ENCODE measurements at places on chromosomes 16 and 17.

- DNase-seq: no peak
Measured at GRCh38 chr16:18788828-18789514, 1.2 kb downstream of the RPS15A start.

DNA sequence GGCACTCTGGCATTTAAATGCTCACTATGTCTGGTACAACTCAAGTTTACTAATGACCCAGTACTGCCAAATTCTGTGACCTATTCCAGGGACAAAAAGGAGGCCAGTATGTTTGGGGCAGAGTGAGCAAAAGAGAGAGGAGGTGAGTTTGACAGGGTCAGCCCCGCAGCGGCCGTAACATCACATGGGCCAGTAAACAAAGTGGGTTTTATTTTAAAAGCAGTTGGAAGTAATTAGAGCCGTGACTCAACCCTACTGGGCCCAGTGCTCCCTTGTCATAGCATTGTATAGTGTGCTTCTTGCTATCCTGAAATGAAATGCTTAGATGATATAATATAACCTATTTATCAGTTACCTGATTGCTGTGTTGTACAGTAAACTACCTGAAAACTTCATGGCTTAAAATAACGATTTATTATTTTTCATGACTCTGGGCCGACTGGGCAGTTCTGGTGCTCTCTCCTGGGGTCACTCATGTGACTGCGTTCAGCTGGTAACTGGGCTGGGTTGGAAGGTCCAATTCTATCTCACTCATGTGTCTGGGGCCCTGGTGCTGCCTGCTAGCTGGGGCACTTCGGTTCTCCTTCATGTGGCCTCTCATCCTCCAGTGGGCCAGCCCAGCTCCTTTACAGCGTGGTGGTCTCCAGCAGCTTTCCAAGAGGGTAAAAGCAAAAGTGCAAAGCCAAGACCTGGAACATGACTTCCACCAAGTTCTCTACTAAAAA lies 27.4 kb downstream of the IQCK start:
- DNase-seq: no peak

- DNase-seq: no peak
Measured at GRCh38 chr17:46160169-46160568, 33.1 kb downstream of the KANSL1 start.

DNA sequence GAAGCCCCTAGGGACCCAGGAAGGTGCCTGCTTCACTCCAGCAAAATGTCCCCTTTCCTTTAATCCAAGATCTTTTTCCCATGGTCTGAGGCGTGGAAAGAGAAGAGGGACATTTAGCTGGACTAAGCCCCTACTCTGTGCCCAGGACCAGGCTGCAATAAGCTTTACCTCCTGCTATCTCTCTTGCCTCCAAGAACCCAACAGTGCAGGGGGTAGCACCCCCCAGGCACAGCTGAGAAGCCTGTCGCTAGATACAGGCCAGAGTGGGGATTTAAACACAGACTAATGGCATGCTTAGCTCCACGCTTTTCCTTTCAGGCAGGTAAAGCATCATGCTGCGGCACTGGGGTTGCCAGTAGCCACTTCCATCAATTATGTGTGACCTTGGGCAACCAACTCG lies 24.5 kb upstream of the CCL1 start:
- DNase-seq: no peak

DNA sequence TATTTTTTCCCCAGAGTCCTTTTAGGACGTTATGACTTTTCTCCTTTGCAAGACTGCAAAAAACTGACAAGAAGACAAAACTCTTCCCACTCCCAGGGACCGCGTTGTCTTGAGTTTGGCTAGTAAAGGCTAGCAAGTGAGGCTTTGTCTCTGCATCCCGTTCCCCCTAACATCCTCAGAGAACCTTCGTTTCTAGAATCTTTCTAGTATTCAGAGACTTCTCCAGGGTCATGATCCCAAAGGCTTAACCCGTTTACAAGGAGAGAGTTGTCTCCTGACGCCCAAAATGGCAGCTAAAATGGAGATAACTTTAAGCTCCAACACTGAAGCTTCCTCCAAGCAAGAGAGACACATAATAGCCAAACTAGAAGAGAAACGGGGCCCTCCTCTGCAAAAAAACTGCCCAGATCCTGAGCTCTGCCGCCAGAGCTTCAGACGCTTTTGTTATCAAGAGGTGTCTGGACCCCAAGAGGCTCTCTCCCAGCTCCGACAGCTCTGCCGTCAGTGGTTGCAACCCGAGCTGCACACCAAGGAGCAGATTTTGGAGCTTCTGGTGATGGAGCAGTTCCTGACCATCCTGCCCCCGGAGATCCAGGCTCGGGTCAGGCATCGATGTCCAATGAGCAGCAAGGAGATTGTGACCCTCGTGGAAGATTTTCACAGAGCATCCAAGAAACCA lies 843 bp downstream of the ZNF174 start:
- no peak for DNase-seq

DNA sequence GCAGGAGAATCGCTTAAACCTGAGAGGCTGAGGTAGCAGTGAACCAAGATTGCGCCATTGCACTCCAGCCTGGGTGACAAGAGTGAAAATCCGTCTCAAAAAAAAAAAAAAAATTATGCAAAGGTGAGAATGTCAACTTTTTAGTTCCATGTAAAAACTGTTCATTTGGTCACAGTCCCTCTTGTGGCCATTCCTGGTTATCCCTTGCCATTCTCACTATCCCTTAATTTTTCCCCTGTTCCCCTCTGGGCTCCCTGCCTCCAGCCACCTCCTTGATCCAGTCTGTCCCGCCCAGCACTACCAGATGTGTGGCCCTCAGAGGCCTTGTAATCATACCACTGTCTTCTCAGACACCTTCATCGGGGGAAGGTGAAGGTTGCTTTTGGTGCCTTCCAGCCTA lies 23.4 kb downstream of the DCAF7 start:
- no peak for DNase-seq

GRCh38 chr16:55207693-55208428 lies 116.1 kb upstream of the IRX6 start:
- DNase-seq: no peak

- no peak for DNase-seq
Measured at GRCh38 chr16:84165746-84166145, 20.6 kb downstream of the DNAAF1 start.
